ENCODE measurements at places on chromosomes 1 and 21.
A peak's percentile ranks its signal among the peaks of the same experiment; 100 is the strongest.

- DNase-seq = peak; percentile 87
Measured at GRCh38 chr1:153649863-153650235, 8.7 kb upstream of the SNAPIN start.

- no peak for DNase-seq
Measured at GRCh38 chr1:158169105-158169504, 11.6 kb upstream of the CD1D start.

- DNase-seq = no peak
Measured at GRCh38 chr1:38203441-38203840, 156.8 kb upstream of the POU3F1 start.

GRCh38 chr1:31788825-31789256 is 24.7 kb upstream of the ADGRB2 start:
- DNase-seq = no peak

- DNase-seq = no peak
Measured at GRCh38 chr1:1038694-1039093, 18.8 kb downstream of the AGRN start.

DNA sequence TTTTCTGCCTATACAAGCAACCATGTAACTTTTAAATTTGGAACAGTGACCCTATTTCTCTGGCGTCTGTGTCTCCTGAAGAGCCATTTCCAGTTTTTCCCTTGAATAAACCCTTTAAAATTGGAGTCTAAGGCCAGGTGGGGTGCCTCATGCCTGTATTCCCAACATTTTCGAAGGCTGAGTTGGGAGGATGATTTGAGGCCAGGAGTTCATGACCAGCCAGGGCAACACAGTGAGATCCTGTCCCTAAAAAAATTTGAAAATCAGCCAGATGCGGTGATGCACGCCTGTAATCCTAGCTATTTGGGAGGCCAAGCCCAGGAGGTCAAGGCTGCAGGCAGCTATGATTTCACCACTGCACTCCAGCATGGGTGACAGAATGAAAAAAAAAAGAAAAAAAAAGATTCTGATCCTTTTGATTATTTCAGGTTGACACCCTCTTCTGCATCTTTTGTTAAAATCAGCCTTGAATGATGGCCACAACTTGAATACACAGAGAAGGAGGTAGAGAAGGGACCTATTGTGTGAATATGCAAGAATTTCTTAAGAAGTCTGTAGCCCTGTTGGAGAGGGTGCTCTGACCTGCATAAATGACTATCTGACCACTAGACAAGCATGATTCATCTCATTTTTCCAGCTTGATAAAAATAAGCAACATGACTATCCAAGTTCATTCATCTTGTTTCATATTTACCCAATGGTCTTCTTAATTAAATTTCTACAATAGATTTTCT is 40.2 kb upstream of the PARP1 start:
- DNase-seq = no peak

DNA sequence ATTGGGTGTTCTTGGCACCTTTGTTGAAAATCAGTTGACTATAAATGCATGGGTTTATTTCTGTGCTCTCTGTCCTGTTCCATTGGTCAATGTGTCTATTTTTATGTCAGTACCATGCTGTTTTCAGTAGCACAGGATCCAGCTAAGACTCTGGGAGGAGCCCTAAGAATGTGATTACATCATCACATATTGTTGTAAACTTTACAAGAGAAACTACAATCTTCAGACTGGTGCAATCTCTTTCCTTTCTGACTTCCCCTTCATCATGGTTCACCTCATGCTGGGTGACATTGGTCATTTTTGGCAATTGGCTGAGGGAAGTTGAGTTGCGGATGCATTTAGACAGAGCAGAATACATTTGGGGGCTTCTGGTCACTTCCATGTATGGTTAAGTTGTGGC is 88.4 kb downstream of the C21orf91 start:
- no peak for DNase-seq

DNA sequence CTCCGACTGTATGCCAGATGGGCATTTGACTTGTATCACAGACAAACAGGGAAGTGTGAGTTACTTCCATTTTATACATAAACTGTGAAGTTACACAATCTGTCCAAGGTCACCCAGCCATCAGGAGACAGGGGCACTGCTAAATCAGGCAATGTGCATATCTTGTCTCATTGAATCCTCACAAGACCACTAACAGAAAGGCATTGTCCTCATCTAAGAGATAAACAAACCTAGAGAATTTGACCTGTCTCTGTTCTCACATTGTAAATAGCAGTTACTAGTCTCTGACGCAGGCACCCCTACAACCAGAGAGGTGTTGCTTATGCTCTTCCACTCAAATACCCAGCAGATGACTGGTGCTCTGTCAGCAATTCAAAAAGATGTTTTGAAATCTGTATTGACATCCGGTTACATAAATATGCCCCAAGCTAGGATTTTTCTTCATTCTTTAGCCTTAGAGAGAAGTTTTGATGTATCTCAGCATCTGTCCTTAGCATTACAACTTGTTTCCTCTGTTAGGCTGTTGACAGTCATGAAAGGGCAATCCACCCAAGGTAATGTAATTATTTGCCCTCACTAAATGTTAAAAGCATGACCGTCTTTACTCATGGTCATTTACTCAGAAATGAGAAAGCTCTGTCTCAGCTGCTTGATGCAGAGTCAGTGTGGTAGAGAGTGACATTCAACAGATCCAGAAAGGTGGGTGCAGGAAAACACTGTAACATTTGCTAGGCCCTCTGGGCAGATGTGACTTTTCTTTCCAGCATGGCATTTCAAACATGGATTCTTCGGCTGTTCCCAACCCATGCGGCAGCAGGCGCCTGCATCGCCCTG is 51.9 kb upstream of the ZNF326 start:
- no peak for DNase-seq

GRCh38 chr1:98201666-98202081 is 280.8 kb upstream of the DPYD start:
- DNase-seq = no peak

GRCh38 chr1:201591348-201591747 is 52.4 kb downstream of the NAV1 start:
- no peak for DNase-seq

- no peak for DNase-seq
Measured at GRCh38 chr1:170660871-170661645, 2.9 kb upstream of the PRRX1 start.

DNA sequence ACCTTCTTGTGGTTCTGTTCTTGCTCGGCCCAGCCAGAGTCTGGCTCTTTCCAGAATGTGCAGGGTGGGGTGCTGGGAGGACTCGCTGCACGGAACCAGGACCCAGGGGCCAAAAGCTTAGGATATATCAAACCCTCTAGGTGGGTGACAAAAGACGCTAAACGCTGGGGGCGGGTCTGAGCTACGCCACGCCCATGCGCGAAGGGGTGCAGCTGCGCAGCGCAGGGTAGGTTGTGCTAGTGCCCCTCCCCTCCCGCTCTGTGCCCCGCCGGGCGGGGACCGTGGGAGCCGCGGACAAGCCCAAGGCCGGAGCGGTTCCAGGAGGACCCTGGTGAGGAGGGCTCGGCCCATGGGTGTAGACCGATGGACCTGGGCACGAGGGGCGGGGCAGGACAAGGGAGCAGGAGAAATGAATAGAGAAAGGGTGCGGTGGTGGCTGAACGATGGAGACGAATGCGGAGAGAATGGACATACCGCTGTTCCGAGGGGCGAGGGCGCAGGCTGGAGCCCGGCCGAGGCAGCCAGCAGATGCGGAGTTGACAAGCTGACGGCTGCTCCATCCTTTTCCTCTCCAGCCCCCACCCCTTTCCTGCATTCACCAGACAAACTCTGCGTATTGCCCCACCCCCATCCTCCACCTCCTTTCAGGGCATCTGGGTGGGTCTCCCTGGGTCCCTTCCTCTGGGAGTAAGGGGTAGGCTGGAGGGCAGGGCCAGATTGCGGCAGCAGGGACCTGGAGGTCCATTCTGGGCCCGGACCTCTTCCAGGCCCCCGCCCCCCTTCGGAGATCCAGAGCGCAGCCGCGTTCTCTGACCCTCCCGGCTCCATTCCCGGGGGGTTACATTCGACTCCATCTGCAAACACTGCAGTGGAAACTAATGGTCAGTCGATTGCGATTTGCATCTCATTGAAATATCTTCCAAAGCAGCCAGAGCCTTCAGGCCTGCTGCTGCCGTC is at the start of gene RUSC1:
Gene RUSC1, plus strand, starts transcription at position 234 of the 957 bp plus-strand sequence. CDS start 880 bp downstream, outside the sequence.
- peak; percentile 70 for DNase-seq

- DNase-seq = no peak
Measured at GRCh38 chr1:173409613-173410012, 67.5 kb upstream of the PRDX6 start.

- DNase-seq = no peak
Measured at GRCh38 chr1:168447871-168448270, 95.9 kb downstream of the XCL2 start.

GRCh38 chr21:44912158-44912473 is 8.6 kb downstream of the ITGB2 start:
- no peak for DNase-seq

DNA sequence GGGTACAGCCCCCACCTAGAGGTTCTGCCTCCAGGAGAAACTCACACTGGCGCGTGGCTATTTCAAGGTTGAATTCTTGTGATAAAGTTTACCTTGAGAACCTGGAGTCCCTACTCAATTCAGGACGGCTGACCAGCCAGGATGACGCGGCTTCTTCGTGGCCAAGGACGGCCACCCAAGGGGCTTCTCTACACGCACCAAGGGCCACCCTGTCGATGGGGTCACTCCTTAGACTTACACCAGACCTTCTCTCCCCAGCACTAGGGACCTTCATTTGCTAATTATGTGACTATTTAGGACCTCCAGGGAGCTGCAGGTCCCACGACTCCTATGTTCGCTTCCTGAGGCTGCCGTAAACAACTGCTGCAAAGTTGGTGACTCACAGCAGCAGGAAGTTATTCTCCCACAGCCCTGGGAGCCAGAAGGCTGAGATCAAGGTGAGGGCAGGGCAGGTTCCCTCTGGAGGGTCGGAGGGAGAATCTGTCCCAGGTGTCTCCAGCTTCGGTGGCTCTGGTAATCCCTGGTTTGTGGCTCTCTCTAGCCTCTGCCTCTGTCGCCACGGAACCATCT is 135.9 kb downstream of the NPHP4 start:
- DNase-seq = no peak

- DNase-seq = no peak
Measured at GRCh38 chr21:27104846-27105431, 138.1 kb upstream of the ADAMTS5 start.

DNA sequence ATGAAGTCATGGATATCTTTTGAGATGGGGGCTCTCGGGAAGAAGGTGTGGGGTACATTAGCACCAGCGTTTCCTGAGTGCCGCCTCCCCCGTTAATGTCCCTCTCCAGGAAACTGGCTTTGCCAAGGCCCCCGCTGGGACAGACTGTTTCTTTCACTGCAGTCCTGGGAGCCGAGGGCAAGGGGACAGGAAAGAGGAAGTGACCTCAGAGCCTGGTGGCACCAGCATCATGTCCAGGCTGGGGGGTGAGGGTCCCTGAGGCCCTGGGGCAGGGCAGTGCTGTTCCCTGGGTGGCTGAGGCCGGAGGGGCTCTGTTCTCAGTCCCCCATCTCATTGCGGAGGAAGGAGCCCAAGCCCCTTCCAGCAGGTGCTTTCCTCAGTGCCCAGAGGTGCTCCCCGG is 5.8 kb downstream of the PFKL start:
- no peak for DNase-seq

DNA sequence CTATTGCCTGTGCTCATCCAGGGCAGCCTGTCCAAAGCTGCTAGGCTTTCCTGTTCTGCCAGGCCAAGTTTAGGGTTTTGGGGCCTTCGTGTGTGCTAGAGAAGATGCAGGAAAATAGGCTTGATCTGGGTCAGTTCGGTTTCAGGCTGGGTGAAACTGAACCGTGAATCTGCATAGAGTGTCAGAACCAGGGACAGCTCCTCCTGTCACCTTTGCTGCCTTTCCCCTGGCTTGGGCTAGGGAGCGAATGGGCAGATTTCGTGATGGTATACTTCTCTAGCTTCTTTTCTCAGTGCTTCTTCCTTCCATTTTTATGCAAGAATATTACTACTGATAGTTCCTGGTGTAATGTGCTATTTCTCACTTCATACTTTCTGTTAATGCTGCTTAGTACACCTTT is 6.0 kb upstream of the AGO1 start:
- no peak for DNase-seq

DNA sequence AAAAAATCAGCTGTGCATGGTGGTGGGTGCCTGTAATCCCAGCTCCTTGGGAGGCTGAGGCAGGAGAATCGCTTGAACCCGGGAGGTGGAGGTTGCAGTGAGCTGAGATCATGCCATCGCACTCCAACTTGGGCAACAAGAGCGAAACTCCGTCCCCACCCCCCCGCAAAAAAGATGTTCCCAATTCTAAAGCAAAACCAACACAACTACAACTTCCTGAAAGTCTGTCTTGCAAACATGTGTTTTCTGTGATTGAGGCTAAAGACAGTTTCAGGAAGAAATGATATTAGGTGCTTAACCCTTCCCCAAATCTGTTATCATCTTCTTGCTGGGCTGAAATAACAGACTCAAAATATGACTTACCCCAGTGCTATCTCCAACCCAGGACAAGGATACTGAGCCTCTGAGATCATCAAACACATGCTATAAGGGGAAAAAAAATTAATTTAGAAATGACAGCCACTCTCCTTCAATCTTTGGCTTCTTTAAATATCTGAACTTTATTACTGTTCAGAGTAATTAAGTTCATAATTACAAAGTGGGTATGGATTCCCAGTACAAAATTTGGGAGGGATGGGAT is 28.5 kb downstream of the SORT1 start:
- DNase-seq = no peak

- no peak for DNase-seq
Measured at GRCh38 chr1:29299446-29299845, 63.1 kb downstream of the PTPRU start.

GRCh38 chr1:6815726-6816125 is 30.5 kb downstream of the CAMTA1 start:
- no peak for DNase-seq

DNA sequence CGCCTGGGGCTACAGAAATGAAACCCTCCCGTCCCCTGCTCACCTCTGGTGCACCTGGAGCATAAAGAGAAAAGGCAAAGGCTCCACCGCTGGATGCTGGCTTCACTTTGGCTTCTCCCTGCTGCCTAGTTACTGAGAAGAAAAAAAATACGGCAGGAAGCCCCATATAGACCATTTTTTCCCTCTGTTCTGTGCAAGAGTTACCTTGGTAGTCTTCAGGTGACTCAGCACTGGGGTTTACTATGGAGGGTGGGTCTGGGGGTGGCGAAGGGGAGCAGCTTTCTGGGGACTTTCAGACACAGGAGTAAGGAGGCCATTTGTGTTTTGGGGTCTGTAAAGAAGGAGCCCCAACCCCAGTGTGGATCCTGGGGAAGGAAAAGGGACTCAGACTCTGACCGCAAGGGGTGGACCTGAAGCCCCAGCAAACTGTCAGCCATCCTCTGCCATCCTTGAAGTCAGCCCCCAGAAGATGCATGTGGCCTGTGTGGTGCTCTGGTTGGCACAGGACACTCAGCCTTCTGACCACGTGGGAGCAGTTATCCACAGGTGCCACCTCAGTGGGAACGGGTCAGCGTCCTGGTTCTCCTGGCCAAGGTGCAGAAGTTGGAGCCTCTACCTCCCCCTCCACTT is 25.9 kb upstream of the EPS8L3 start:
- no peak for DNase-seq

DNA sequence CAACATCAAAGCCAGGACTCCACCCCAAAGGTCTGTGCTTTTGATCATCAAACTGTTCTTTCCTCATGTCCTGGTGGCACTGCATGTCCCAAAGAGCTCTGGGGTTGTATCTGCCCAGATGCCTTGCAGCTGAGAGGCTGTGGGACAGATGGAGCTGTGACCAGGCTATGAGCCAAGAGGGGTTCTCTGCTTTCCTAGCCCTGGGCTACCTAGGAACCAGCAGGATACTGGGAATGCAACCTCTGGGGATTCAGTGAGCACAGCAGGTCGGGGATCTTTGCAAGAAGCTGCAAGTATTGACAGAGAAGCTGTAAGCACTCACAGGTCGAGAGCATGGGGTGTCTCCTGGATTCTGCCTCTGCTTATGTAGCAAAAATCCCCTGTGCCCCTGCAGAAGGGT is 186.6 kb downstream of the GRIK3 start:
- DNase-seq = no peak

All from NCI-H2081 (cell line).